ENCODE measurements at places on chromosomes 11 and 22.

- DNase-seq = no peak
Measured at GRCh38 chr11:81444297-81444696, 1289.4 kb downstream of the FAM181B start.

- peak; percentile 47 for DNase-seq
Measured at GRCh38 chr11:45092901-45093760, 53.3 kb upstream of the PRDM11 start.

GRCh38 chr11:22681281-22681812 is 14.9 kb downstream of the GAS2 start:
- no peak for DNase-seq

- no peak for DNase-seq
Measured at GRCh38 chr11:134861490-134862104, 449.6 kb upstream of the B3GAT1 start.

DNA sequence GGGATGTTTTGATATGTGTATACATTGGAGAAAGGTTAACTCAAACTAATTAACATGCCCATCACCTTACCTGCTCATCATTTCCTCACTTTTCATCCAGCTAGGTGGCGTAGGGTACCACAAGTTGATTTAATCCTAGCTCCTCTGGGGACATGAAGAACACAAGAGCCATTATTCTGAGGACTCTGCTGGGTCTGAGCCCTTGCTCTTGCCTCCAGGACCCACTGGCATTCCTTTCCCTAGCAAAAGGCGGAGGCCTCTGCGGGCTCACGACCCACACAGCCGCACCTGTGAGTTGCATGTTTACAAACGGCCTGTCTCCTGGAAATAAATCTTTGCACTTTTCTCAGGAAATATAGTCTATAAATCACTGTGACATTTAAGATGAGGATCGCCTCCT is 871.9 kb downstream of the TBC1D22A start:
- DNase-seq = no peak

DNA sequence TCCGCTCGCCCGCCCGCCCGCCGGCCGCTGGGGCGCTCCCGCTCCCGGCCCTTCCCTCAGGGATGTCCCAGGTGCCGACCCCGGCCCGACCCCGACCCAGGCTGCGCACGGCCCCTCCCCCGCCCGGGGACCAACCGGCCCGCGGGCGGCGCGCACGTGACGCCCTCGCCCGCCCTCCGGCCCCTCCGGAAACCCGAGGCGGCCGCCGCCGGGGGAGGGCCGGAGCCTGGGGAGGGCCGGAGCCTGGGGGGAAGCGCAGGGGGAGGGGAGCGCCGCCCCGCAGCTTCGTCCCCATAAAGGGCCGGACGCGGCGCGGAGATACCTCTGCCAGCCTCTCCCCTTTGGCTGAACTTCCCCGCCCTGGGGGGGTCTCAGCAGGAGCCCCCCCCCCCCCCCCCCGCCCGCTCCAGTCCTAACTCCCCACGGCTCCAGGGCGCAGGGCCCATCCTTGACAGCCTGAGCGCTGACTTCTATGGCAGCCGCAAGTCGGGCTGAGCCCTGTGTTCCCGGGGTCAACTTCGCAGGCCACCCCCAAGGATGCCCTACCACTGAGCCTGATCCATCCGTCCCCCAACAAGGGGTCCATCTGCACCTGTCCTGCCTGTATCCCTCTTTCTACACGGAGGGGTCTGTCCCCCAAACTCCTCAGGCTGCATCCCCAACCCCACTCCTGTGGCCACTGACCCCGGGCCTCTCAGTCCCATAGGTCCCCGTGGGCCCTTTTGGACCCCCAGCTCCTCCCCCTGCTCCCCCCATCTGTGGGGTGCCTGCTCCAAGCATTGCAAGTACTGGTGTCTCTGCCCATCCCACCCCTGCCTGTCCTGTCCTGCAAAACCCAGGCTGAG is at the start of gene MAPK12:
TSS of gene MAPK12 (minus strand) at position 69 of the 845 bp plus-strand sequence. CDS start 174 bp downstream, outside the sequence.
- no peak for DNase-seq

Data from activated CD4-positive, alpha-beta T cell treated with anti-CD3 and anti-CD28 coated beads for 48 hours (primary cell).